ENCODE measurements at places on chromosomes 11 and 22. TPM values are rescaled to one million over a fixed set of nuclear protein-coding genes. Genes with fewer than 3 reads are reported as not detected.

The APLNR gene
- not detected for total RNA-seq

The TANGO2 gene
- 17.0 TPM for total RNA-seq

The TRIM3 gene
- 13.4 TPM for total RNA-seq

The KLHDC7B gene
- total RNA-seq: 0.69 TPM

The POU2F3 gene
- total RNA-seq: 0.15 TPM

The ALDH3B1 gene
- total RNA-seq: 25.5 TPM

Measured in HCT116 (cell line).